ENCODE measurements at places on chromosomes 12 and 14.

DNA sequence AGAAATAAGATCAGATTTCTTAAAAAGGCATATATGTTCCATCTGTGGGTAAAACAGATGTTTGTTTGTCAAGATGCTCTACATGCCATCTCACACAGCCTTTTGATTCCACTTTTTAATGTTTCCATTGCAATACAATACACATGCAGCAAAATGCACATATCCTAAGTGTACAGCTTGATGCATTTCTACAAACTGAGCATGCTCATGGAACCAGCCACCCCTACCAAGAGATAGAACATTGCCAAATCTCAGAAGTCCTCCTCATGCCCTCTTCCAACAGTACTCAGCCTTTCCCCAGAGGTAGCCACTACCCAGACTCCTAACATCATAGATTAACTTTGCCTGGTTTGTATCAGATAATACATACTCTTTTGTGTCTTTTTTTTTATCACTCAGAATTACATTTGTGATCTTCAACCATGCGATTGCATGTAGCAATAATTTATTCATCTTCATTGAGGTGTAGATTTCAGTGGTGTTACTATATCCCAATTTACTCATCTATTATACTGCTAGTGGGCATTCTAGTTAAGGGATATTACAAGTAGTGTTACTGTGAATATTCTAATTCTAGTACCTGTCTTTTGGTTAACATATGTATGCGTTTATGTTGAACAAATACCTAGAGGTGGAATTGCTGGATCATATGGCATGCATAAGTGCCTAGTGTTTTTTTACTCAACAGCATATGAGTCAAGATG is 3.3 kb downstream of the GPR65 start:
- no peak for DNase-seq

GRCh38 chr14:91835920-91836843 is 31.2 kb downstream of the TC2N start:
- DNase-seq, result peak; percentile 75

- no peak for DNase-seq
Measured at GRCh38 chr12:46670636-46671035, 155.2 kb downstream of the SLC38A4 start.

GRCh38 chr12:58009405-58010195 is 68.2 kb downstream of the ATP23 start:
- peak; percentile 22 for DNase-seq

DNA sequence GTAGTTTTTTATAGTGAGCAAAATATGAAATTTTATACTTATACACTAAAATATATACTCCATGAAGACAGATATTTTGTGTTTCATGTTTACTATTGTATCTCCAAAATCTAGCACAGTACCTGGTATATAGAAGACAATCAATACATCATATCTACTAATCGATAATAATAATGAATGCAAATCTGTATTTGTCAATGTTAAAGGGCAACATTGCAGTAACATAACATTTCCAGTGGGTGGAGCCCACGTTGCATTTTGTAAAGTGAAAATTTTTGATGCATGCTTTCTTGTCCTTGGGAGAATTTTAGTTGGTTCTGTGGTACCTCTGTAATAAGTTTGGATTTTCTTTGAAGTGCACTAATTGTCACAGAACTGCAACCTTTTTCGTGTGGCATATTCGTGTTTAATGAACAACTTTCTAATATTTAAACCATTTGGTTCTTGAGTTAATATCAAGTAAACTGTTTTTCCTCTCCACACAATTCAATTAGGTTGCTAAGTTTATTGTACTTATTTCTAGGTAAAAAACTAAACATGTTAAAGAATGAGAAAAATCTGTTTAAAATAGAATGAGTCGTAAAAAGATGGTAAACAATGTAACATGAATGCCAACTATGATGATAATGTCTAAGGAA is 47.4 kb downstream of the AVPR1A start:
- DNase-seq, result peak; percentile 41

GRCh38 chr12:16344269-16344668 is 3.2 kb upstream of the MGST1 start:
- DNase-seq, result no peak

GRCh38 chr14:64726585-64726890 is 22.3 kb downstream of the PLEKHG3 start:
- DNase-seq, result peak; percentile 81

- no peak for DNase-seq
Measured at GRCh38 chr12:11780521-11781101, 131.1 kb downstream of the ETV6 start.

GRCh38 chr14:22606380-22606779 is 8.3 kb downstream of the ABHD4 start:
- no peak for DNase-seq
